ENCODE measurements at places on chromosomes 7 and 10. TPM values are rescaled to one million over a fixed set of nuclear protein-coding genes. Genes with fewer than 3 reads are reported as not detected.
A peak's percentile ranks its signal among the peaks of the same experiment; 100 is the strongest.

DNA sequence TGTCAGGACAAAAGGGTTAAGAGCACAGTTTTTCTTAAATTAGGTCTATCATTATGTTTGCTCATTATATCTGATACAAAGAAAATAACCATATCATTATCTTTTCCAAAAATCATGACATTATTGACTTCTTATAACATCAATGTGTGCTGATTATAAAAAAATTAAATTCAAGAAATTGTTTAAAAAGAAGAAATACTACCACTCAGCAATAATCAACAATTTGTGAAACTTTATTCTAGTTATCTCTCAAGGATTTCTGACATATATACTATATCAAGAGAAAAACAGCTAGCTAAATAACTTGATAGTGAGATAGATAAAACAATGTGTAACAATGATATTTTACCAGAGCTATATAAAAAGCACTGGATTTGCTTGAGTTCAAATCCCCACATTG lies 360.7 kb upstream of the PHF14 start:
- no peak overlapping the region for H3K4me3 ChIP-seq
- no peaks in the 10 kb centered on the region for H3K4me1 ChIP-seq
- no peak for DNase-seq

Gene ZNF467
- total RNA-seq, result 13.2 TPM

DNA sequence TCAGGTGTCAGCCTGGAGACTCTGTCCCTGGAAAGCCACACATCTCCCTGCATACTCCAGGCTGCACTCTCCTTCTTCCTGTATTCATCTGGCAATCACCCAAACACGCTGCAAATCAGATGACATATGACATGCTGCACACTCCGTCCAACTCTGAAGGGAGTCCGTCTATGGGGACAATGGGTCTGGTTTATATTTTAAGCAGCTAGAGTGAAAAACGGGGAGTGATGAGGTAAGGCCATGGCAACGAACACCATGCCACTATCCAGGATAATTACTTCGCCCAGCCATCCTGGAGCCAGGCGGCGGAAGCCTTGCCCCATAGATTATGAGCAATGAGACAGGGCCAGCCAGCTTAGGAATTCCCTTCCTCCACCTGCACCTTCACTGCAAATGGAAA lies 140.1 kb downstream of the PLXNA4 start:
- no peak overlapping the region for H3K4me3 ChIP-seq
- H3K36me3 ChIP-seq, result no peaks in the 10 kb centered on the region
- H3K4me1 ChIP-seq, result no peaks in the 10 kb centered on the region
- no peaks in the 10 kb centered on the region for H3K27me3 ChIP-seq
- no peak overlapping the region for H3K27ac ChIP-seq
- DNase-seq, result no peak

Gene ZP3
- 4.4 TPM for total RNA-seq

- no peaks in the 10 kb centered on the region for H3K4me1 ChIP-seq
- no peak overlapping the region for H3K4me3 ChIP-seq
- no peak overlapping the region for H3K27ac ChIP-seq
- H3K36me3 ChIP-seq, result no peaks in the 10 kb centered on the region
These were observed 22.0 kb upstream of the GSAP start for GRCh38 chr7:77438131-77438530.

Gene VPS37D
- 6.0 TPM for total RNA-seq

Gene MKI67
- total RNA-seq, result under 0.01 TPM

Gene FAM180A
- total RNA-seq, result not detected

Gene SPDYE16
- 0.26 TPM for total RNA-seq

Gene UCN3
- total RNA-seq, result 1.0 TPM

DNA sequence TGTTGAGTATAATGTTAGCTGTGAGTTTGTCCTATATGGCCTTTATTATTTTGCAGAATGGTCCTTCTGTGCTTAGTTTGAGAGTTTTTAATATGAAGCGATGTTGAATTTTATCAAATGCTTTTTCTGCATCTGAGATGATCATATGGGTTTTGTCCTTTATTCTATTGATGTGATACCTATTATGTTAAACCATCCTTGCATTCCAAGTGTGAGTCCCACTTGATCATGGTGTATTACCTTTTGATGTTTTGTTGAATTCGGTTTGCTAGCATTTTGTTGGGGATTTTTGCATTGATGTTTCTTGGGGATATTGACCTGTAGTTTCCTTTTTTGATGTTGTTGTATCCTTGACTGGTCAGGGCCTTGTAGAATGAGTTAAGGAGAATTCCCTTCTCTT lies 166.4 kb downstream of the MLLT10 start:
- no peak for DNase-seq
- no peak overlapping the region for H3K27ac ChIP-seq
- H3K4me1 ChIP-seq, result no peaks in the 10 kb centered on the region
- H3K4me3 ChIP-seq, result no peak overlapping the region
- no peaks in the 10 kb centered on the region for H3K27me3 ChIP-seq
- peaks cover 2% of the 10 kb centered on the region for H3K36me3 ChIP-seq

Gene UNC5B
- total RNA-seq, result 11.2 TPM

GRCh38 chr7:91826377-91826776 lies 54.1 kb downstream of the MTERF1 start:
- H3K27me3 ChIP-seq, result no peaks in the 10 kb centered on the region
- no peaks in the 10 kb centered on the region for H3K4me1 ChIP-seq
- H3K27ac ChIP-seq, result no peak overlapping the region
- no peaks in the 10 kb centered on the region for H3K36me3 ChIP-seq
- H3K4me3 ChIP-seq, result no peak overlapping the region
- no peak for DNase-seq

Gene SPAG6
- total RNA-seq, result not detected

DNA sequence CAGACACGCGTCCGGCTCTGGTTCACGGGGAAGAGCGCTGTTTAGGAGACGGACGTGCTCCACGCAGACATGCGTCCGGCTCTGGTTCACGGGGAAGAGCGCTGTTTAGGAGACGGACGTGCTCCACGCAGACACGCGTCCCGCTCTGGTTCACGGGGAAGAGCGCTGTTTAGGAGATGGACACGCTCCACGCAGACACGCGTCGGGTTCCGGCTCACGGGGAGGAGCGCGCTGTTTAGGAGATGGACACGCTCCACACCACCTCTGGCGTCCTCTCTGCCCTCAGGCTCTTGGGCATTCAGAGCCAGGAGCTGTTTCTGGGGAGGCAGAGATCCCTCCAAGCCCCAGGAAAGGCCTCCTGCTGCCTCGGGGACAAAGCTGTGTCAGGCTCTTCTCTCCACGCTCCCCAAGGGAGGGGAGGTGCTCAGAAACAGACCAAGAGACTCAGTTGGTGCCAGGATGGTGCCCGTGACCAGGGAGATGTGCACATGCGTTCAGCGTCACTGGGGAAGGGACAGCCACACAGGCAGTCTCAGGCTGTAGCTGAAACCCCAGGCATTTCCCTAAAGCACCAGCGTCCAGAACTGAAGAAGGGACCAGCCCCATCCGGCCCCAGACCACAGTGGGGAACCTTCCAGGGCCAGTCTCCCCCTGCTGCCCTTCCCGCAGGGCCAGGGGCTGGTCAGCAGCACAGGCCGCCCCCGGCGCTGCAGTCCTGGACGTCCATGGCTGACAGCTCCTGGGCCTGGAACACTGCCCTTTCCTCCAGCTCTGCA lies 175.6 kb downstream of the ELFN1 start:
- H3K4me1 ChIP-seq, result no peaks in the 10 kb centered on the region
- no peak overlapping the region for H3K27ac ChIP-seq
- no peaks in the 10 kb centered on the region for H3K36me3 ChIP-seq
- H3K27me3 ChIP-seq, result no peaks in the 10 kb centered on the region

GRCh38 chr10:37703114-37703513 lies 154.3 kb downstream of the ZNF248 start:
- H3K27ac ChIP-seq, result no peak overlapping the region
- no peaks in the 10 kb centered on the region for H3K36me3 ChIP-seq
- H3K27me3 ChIP-seq, result no peaks in the 10 kb centered on the region
- no peak for DNase-seq
- no peak overlapping the region for H3K4me3 ChIP-seq

- H3K27ac ChIP-seq, result no peak overlapping the region
- H3K36me3 ChIP-seq, result no peaks in the 10 kb centered on the region
- no peaks in the 10 kb centered on the region for H3K27me3 ChIP-seq
- peaks cover 72% of the 10 kb centered on the region for H3K4me1 ChIP-seq
- DNase-seq, result peak; percentile 10
These were observed 4.7 kb upstream of the DEPP1 start for GRCh38 chr10:44983066-44983894.

DNA sequence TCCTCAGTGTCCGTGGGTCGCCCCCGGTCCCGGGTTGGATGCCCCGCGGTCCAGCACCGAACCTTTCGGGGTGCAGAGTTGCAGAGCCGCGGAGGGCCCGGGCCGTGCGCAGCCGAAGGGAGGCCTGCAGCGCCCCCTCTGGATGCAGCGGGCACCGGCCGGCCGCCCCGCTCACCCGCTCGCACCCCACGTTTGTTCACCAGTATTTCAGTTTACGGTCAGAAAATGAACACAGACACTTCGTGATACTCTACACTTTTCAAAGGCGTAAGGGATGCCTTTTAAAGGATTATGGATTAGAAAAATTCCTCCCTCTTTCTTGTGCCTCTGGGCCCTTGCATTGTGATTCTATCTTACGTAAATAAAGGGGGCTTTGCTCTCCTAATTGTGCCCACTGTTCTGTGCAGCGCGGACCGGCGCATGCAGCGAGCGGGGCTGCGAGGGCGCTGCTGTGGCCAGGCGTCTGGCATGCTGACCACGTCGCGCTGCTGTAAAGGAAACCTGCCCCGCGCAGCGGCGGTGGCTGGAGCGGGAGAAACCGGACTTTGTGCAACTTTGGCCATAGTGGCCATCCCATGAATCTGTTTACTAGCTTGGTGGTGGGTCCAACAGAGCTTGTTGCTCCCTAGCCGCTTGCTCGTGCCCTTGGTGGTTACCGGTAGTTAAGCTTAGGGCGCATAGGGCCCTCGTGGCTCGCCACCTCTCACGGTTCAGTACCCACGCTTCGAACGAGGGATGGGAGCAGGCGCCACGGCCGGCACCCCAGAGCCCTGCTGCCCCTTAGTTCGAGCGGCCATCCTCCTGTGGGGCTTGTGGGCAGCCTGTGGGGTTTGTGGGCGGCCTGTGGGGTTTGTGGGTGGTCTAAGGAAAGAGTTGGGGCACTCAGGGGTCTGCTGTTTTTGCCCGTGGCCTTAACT lies 739 bp upstream of the MEST start:
- H3K4me1 ChIP-seq, result peaks cover 71% of the 10 kb centered on the region
- no peak overlapping the region for H3K4me3 ChIP-seq
- DNase-seq, result peak; percentile 50
- no peaks in the 10 kb centered on the region for H3K27me3 ChIP-seq

- no peak overlapping the region for H3K27ac ChIP-seq
- H3K36me3 ChIP-seq, result no peaks in the 10 kb centered on the region
- no peak overlapping the region for H3K4me3 ChIP-seq
- no peaks in the 10 kb centered on the region for H3K27me3 ChIP-seq
- DNase-seq, result no peak
- H3K4me1 ChIP-seq, result no peaks in the 10 kb centered on the region
These were observed 144.1 kb upstream of the FAM171A1 start for GRCh38 chr10:15515202-15515601.

DNA sequence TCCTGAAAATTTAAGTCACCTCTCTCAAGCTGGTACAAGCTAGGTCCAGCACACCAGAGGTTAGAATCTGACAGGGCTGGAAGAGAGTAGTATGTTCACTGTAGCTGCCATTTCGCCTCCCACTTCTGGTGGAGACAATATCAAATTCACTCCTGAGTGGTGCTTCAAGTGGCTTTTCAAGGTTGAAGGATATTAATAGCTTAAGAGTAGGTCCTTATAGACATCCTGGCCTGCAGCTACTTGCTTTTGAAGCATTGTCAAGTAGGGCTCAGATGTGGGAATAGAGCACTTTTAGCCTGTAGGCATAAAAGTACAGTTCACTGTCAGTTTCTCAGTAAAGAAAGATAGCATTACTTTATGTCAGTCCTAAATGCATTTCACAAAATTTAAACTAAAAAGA lies 270.5 kb upstream of the PLPP4 start:
- H3K4me1 ChIP-seq, result peaks cover 13% of the 10 kb centered on the region
- H3K36me3 ChIP-seq, result no peaks in the 10 kb centered on the region
- DNase-seq, result no peak
- H3K27me3 ChIP-seq, result no peaks in the 10 kb centered on the region
- no peak overlapping the region for H3K4me3 ChIP-seq
- H3K27ac ChIP-seq, result no peak overlapping the region

Gene RASSF4
- total RNA-seq, result 50.8 TPM

GRCh38 chr10:1217661-1218060 lies 161.5 kb downstream of the WDR37 start:
- no peaks in the 10 kb centered on the region for H3K27me3 ChIP-seq
- no peaks in the 10 kb centered on the region for H3K36me3 ChIP-seq
- DNase-seq, result no peak
- no peaks in the 10 kb centered on the region for H3K4me1 ChIP-seq
- H3K27ac ChIP-seq, result no peak overlapping the region

Gene CLEC2L
- total RNA-seq, result not detected

GRCh38 chr10:23980094-23980493 lies 228.8 kb upstream of the KIAA1217 start:
- H3K27me3 ChIP-seq, result no peaks in the 10 kb centered on the region
- no peak overlapping the region for H3K27ac ChIP-seq
- H3K36me3 ChIP-seq, result no peaks in the 10 kb centered on the region
- peaks cover 13% of the 10 kb centered on the region for H3K4me1 ChIP-seq
- DNase-seq, result peak; percentile 31
- H3K4me3 ChIP-seq, result no peak overlapping the region

Gene GNAT3
- total RNA-seq, result not detected

Data from body of pancreas (tissue), 4 donors.